ENCODE measurements at places on chromosomes 2 and 18.

GRCh38 chr2:95062242-95063085 is 37.0 kb downstream of the MAL start:
- no peak for DNase-seq

DNA sequence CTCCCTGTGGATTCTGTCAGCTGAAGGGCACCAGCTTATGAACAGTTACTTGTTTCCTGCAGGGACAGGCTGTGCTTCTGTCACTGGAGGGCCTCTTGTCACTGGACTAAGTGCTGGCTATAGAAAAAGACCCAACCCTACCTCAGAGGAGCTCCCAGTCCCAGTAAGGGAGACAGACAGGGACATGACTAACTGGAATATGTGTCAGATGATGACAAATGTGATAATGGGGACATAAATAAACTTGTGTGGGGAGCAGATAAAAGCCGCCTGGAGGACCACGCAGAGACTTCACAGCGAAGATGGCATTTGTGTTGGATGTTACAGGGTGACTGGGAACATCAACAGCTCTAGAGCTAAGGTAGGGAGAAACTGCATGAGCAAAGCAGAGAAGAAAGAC is 95.0 kb downstream of the MAPRE2 start:
- no peak for DNase-seq

DNA sequence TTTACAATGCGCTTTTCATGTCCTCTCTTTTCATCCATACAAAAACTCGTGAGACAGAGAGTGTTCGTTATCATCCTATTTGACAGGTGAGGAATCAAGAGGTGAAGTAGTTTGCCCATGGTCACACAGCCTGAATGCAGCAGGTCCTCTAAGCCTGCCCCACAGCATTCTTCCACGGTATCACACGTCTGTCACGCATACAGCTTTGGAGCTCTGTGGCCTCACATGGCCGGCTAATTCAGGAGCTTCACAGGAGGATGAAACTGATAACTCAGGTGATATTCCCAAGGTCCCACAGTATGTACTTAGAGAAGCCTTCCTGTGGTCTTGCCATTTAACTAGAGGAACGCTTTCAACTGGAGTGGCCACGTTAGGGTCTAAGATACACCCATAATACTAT is 59.0 kb downstream of the MYO5B start:
- no peak for DNase-seq

GRCh38 chr2:241932899-241933178 is 63.3 kb downstream of the RTP5 start:
- no peak for DNase-seq

DNA sequence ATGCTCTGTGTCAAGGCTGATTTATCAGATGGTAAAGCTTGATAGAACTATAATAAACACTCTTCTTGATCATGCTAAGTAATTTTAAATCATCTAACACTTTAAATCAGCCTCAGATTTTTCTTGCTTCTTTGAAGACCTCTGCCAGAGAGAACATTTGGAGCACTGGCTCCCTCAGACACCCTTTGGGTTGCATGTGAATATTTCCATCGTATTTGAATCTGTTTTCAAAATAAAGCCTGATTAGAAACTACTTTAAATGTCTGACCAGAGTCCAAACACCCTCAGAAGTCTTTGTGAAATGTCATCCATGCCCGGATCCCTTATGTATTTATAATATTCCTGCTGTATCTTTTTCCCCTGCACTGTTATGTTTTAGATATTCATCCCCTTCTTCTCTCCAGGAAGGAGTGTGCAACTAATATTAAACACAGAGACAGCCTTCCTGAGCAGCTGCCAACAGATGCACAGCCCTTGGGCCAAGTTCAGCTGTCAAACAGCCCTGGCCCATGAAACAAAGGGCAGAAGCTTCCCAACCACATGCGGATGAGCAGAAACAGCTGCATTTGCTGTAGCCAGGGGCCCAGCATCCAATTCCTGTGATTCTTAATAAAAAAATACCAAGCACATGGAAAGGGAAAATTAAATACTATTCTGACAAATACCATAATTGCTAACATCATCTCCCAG is 46.5 kb downstream of the DPP10 start:
- DNase-seq, result no peak

- no peak for DNase-seq
Observed at GRCh38 chr2:200469708-200470211, 40.1 kb downstream of the KCTD18 start.

GRCh38 chr2:119111115-119111975 is 47.2 kb downstream of the C1QL2 start:
- DNase-seq, result no peak

- DNase-seq, result no peak
Observed at GRCh38 chr2:72012886-72013574, 134.6 kb downstream of the CYP26B1 start.

DNA sequence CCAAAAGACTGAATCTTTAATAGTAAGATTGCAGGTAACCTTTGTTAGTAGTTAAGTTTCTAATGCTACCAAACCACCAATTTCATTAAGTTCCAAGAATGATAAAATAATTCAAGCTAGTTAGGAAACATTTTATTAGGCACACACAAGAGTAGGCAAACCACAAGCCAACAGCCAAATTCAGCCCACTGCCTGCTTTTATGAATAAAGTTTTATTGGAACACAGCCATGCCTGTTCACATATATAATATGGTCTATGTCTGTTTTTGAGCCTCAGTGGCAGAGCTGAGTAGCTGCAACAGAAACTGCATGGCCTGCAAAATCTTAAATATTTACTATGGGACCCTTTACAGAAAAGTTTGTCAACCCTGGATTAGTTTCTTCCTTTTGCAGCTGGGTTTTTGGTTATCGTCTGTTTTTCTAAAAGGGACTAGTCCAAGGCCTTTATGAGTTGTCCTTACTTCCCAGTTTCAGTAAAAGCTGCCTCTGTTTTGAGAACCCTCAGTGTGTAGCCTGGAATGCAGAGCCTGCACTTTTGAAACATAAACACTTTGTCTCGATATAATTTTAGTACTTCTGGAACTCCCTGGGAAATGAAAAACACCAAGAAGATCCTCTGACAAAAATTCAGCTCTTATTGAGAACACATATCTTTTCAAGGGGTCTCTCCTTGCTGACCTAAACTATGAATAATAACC is 39.1 kb downstream of the FRZB start:
- no peak for DNase-seq

GRCh38 chr2:20496076-20496872 is 49.4 kb downstream of the RHOB start:
- DNase-seq, result no peak

DNA sequence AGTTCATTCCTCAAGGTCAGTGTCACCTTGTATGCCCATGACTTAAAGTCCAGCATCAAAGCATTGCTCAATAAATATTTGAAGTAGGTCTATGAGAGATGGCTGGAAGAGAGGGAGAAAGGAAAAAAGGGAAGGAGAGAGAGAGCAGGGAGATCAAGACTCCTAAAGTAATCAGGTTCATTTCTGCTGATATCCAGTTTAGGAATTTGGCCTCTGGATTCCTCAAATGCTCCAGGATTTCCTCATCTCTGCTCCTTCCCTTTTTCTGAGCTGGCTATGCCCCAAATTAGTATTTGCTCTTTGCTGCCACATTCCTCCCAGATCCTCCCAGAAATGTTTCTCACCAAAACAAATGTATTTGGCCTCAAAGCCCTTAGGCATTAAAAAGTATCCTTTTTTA is 739.4 kb upstream of the CHAC2 start:
- DNase-seq, result no peak

DNA sequence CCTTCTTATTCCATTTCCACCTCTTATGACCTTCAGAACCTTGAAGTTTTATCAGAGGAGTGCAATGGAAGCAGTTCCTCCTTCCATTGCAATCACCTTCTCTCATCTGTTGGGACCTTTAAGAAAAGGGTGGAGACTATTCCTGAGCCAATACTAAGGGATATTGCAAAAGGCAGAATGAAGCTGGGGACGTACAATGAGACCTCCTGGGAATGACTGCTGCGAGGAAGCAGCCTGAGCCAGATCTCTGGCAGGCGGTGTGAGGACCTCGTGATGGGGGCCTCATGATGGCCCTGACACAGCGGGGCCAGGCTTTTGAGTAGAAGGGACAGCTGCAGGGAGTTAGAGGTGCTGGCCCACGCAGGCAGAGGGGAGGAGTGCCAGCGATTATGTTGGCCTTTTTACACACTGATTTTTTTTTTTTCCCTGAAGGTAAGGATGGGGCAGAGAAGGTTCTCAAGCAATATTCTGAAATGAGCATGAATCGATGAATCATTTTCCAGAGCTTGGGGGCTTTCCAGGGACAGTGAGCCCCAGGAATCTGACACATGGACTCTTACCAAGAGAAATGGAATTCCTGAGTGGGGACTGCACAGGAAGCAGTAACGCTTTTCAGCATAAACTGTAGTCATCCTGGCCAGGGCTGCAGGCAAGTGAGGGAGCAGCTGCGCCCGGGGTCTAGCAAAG is 40.0 kb upstream of the LAPTM4A start:
- DNase-seq, result no peak

DNA sequence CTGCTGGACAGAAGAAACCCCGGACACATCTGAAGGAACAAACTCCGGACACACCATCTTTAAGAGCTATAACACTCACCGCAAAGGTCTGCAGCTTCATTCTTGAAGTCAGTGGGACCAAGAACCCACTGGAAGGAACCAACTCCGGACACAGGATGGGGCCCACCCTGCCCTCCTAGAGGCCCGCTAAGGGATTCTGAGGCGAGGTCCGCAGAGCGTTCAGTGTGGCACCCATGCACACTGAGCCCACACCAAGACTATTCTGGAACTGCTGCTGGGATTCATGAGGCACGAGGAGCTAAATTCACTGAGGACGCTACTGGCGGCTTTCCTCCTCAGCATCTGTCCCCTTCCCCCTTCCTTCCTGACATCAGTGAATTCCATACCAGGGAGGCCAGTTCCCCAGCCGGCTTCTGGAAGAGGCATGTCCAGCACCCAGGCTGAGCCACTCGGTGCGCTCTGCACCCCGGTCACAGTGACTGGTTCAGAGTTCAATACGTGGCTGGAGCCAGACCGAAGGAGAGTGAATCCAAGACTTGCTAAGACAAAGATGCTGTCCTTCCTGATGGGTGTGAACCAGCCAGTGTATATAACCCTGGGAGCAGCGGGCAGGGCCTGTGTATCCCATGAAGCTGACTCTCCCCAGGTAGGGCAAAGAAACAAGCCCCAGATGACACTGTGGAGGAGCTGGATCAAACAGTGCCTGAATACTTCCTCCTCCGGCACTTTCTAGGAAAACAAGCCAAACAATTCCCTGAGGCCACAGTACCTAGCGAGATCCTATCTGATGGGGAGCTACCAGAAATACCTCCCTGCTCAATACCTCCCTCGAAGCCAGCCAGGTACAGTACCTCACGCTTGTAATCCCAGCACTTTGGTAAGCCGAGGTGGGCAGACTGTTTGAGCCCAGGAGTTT is 11.1 kb downstream of the HDAC4 start:
- no peak for DNase-seq

DNA sequence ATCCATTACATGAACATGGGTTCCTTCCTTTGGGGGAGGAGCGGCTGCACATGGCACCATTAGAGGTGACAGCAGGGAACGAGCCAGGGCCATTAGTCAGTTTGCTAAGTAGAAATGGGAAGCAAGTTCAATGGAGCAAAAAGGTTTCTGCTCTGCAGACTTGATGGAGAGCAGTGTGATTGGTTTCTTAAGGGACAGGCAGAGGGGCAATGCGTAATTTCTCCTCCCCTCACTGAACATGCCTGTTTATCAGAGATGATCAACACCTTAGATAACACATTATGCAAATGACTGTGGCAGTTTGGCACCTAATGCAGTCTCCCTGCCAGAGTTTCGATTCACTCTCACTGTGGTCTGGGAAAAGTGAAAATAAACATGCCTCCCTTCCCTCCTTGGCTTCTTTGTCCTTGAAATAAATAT is 414.5 kb downstream of the STK39 start:
- no peak for DNase-seq

DNA sequence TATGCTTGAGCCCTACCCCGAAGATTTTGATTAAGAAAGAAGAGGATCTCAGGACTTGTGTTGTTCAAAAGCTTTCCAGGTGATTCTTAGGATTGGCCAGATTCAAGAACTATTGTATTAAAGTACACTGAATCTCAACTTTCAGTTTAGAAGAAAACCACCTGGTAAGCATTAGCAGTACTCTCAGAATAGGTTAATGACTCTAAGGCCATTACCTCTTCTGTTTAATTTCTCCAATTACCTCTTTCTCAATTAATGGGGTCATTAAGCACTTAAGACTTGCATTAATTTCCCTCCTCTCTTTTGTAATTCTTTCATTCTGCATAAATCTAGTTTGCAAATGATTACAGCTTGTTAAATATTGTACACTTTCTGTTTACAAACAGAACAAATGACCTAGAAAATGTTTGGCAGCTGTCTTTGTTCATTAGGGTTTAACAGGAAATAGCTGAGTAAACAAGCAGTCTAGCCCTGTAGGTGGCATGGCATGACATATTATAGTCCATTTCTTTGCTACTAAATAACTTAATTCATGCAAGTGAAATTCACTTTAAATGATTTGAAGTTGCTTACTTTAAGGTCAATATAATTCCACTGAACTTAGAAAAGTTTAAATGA is 20.4 kb upstream of the TDRD15 start:
- DNase-seq, result no peak
